ENCODE measurements at places on chromosomes 11 and 22.

GRCh38 chr22:30640361-30640760 lies 4.8 kb downstream of the SLC35E4 start:
- no peak for DNase-seq

GRCh38 chr11:69969890-69970784 lies 108.0 kb upstream of the ANO1 start:
- no peak for DNase-seq

DNA sequence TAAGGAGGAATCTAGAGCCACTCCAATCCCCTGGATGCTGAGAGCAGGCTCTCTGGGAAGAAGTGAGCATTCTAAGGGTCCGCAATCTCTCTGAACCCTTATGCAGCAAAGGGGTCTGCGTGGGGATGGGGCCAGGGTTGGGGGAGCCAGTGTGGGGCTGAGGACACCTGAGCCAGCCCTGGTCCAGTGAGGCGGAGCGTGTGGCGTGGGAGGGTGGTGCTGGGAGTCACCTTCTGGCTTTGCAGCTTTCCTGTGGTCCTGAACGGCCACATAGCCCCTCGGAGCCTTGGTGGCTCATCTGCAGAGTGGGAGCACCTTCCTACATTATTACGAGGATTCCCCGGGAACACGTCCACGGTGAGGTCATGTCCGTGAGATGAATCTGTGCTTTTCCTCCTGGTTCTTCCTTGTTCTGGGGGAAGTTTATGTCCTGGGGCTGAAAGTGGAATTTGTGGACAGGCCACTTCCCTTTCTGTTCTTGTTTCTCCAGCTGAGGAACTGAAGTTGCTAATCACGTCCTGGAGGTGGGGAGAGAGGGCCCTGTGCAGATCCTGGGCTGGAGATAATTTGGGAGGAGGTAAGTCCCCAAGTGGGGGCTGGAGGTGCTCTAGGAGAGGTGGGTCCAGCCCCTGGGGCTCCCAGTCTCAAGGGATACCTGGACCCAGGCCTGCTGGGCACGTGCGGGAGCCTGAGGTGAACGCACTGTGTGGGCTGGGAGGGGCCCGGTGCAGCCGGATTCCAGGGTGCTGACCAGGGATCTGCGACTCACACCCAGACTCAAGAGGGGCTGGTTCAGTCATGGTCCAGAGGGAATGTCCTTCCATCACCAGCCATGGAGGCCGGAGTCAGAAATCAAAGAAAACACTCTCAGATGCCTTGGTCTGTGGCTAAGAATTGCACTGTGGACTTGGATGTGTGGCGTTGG lies 6.1 kb downstream of the MRGPRE start:
- no peak for DNase-seq

DNA sequence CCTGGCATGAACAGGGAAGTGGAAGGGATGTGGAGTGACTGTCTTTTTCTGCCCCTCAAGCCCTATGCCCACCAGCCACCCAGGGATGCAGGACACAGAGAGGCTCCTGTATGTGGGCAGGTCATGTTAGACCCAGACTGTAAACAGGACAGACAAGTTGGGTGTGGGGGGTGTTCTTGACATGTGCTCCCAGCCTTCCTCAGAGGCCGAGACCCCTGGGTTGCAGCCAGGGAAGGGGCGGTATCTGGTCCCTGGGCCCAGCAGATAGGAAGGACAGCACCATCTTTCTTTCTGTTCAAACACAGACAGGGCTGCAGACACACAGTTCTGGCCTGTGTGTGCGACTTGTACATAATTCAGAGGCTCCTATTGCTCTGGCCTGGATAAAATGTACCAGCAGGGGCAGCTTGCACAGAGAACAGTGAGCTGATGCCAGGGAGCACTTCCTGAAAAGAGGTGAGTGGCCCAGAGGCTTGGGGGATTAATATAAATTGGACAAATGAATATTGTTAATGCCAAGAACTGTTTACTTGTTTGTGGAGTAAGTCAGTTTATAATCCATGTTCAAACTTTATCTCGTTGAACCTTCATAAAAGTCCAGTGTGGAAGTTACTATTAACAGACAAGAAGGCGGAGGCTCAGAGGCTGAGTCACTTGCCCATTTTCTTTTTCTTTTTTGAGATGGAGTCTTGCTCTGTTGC lies 16.6 kb downstream of the GDPD5 start:
- no peak for DNase-seq

DNA sequence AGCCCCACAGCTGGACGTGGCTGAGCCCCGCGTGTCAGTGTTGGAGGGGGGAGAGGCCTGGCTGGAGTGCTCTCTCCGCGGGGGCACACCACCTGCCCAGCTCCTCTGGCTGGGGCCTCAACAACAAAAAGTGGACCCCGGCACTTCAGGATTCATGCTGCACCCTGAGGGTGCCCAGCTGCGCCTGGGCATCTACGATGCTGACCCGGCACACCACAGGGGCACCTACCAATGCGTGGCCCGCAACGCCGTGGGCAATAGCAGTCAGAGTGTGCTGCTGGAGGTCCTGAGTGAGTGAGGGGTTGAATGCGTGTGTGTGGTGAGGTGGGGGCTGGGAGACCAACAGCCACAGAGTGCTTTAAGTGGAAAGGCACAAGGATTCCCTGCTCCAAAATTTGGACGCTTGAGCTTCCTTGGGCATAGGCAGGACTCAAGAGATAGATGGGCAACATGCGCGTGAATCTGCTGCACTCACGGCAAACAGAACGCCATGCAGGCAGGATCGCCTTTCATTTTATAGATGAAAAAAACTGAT lies 7.6 kb downstream of the VSIG10L2 start:
- no peak for DNase-seq

DNA sequence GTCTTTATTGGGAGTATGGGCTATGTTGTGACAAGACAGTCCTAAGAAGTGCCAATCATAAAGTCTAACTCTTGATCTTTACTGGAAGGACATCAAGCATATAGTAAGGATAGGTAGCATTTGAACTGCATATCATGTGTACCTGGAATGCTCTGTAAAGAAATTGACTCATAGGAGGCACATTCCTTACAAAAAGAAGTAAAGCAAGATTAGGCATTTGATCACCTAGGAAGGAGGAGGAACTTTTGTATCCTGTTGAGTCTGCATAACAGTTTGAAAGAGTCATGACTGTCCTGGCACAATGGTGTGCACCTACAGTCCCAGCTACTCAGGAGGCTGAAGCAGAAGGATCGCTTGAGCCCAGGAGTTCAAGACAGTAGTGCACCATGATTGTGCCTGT lies 42.2 kb upstream of the DNAJB7 start:
- DNase-seq, result no peak

DNA sequence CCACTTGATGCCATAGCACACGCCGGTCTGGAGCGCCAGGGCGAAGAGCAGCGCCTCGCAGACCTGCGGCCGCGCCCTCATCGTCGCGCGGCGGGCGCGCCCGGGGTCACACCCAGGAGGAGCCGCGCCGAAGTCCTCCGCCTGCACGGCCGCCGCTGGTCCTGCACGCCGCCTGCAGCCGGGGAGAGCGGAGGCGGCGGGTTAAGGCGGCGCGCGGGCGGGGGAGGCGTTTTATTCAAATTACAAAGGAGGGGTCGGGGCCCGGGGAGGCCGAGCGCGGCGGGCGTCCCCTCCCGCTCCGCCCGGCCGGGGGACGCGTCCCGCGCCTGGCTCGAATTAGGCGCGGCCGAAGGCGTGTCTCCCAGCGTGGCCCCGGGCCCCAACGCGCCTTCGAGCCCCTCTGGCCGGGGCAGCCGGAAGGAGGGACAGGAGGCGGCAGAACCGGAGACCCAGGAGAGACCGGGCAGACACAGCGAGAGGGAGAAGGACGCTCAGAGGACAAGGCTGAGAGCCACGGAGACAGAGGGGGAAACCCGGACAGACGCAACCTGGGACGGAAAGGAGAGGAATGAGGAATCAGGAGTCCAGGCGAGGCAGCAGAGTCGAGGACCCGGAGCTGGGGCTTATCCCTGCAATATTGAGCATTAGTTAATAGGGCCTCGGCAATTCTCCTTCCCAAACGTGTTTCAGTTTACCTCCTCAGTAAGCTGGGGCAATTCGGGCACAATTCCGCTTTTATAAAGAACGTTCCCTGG lies at the start of gene WNT11:
TSS of gene WNT11 (minus strand) at position 176 of the 755 bp plus-strand sequence. CDS start at position 81, 95 bp downstream.
- DNase-seq, result no peak

- DNase-seq, result no peak
These were observed 11.1 kb downstream of the OR5A2 start for GRCh38 chr11:59415111-59415510.

GRCh38 chr11:129853518-129854231 lies 38.0 kb downstream of the TMEM45B start:
- DNase-seq, result no peak

DNA sequence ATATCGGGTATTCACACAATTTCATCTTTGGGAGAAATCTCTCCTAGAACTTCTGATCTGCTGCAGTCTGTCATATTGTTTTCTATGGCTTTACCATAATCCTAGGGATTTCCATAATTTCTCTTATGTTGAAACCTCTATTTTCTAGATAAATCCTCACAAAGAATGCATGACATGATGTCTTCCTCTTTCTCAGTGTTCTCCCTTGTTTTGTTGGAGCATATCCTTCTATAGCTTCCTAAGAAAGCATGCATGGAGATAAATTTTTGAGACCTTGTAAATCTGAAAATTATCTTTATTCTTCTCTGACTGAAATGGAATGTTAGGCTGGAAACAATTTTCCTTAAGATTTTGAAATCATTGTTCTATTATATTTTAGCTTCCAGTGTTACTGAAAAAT lies 115.5 kb downstream of the WNT11 start:
- no peak for DNase-seq

- no peak for DNase-seq
These were observed 13.0 kb upstream of the UPK3A start for GRCh38 chr22:45271667-45272201.

DNA sequence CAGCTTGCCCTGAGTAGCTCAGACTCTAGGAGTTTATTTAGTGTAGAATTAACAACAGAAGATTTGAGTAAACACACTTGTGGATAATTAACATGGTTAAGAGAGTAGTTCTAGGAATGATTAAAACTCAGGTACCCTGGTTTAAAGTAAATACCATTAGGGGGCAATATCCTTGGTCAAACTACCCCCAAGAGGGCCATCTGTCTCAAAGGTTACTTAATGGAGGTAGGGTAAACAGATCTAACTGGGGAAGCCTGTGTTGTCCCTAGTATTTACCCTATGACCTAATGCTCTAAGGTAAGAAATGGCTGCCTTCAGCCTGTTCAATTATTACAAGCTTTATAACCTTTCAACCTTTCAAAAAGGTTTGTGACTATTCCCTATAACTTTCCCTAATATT lies 10.6 kb upstream of the GLYATL1 start:
- DNase-seq, result no peak

DNA sequence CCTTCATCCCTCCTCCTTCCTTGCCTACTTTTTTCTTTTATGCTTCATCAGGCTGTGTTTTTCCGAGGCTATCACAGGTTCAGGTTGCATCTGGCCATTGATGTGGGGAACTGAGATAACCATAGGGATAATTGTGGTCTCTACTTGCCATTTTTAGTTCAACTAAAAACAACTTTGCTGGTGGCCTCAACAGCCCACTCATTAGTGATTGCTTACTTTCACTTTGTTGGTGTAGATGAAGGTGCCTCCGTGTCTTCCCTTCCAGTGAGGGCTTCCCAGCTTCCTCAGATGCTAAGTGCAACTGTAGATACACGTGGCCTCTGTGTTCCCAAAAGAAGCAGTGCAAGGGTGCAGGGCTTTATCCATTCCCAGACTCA lies 35.0 kb downstream of the KCNJ1 start:
- no peak for DNase-seq

GRCh38 chr11:96197103-96197502 lies 145.9 kb downstream of the MAML2 start:
- DNase-seq, result no peak

DNA sequence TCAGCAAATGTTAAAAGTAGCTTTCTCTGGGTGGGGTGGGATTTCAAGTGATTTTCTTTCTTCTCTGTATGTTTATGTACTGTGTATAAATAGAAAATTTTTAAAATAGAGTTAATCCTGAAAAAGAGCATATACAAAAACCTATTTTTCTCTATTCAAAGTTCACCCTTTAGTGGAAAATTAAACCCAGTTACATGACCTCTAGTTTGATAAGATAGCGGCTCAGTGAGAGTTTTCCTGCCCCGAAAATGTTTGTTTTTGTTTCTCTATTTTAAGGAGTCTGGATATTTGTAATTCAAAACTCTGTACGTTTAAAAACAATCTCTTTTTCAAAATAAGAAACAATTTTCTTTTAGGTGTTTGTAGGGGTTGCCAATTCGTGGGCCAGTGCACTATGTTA lies 42.1 kb upstream of the PITPNB start:
- no peak for DNase-seq

GRCh38 chr11:32701616-32702015 lies 92.8 kb downstream of the CCDC73 start:
- DNase-seq, result no peak

GRCh38 chr22:47175151-47176025 lies 412.9 kb downstream of the TBC1D22A start:
- no peak for DNase-seq

DNA sequence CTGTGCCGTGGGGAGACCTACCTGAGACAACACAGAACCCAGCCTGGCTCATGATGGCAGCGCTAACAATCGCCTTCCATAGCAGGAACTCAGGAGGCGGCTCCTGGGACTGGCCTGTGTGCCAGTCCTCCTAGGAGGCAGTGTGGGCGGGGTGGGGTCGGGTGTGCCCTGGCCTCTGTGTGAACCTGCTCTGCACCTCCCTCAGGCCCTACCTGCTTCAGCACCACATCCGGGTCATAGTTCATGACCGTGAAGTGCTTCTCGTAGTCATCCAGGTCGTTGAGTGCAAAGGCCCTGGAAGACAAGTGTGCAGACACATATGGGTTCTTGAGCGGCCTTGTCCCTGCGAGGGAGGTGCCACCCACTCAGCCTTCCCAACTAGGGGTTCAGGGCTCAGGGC lies 15.3 kb downstream of the TTLL12 start:
- no peak for DNase-seq
